GM23248 (cell line): ENCODE measurements at places on chromosomes 6 and 20.

DNA sequence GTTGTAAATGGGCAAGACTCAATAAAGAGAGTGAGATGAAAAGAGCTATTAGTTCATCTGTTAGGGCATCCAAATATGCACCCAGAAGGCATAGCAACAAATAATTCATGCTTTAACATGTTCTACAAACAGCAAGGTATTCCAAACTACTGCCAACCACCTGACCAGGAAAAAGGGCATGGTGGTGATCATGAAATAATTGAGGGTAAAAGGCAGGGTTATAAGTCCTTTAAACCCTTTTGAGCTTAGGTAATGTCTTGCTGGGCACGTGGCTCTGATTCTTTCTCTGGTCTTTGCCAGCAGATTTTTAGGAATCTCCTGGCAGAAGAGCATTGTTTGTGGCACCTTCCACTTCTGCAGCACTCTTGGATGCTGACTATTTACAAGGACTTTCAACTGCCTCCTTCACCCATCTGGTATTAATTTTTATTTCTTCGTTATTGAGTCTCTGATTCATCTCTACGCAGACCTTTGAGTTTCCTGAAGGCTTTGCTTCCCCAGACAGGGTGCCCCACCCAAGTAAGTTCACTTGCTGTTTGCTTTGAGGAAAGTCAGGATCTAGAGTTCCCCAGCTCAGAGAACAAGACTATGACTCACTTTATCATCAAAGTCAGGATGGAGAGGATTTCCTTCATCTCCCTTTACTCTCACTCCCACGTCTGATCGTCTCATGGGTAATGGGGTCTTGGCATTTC, 83.4 kb upstream of the NEDD9 start:
- DNase-seq, result peak; percentile 98

GRCh38 chr20:24465159-24465558, 4.3 kb upstream of the SYNDIG1 start:
- no peak for DNase-seq

- DNase-seq, result no peak
Observed at GRCh38 chr6:40112350-40112749, 178.1 kb upstream of the MOCS1 start.

GRCh38 chr6:86728976-86729375, 208.4 kb upstream of the HTR1E start:
- DNase-seq, result no peak

- DNase-seq, result no peak
Observed at GRCh38 chr6:132872923-132873322, 58.6 kb downstream of the RPS12 start.

DNA sequence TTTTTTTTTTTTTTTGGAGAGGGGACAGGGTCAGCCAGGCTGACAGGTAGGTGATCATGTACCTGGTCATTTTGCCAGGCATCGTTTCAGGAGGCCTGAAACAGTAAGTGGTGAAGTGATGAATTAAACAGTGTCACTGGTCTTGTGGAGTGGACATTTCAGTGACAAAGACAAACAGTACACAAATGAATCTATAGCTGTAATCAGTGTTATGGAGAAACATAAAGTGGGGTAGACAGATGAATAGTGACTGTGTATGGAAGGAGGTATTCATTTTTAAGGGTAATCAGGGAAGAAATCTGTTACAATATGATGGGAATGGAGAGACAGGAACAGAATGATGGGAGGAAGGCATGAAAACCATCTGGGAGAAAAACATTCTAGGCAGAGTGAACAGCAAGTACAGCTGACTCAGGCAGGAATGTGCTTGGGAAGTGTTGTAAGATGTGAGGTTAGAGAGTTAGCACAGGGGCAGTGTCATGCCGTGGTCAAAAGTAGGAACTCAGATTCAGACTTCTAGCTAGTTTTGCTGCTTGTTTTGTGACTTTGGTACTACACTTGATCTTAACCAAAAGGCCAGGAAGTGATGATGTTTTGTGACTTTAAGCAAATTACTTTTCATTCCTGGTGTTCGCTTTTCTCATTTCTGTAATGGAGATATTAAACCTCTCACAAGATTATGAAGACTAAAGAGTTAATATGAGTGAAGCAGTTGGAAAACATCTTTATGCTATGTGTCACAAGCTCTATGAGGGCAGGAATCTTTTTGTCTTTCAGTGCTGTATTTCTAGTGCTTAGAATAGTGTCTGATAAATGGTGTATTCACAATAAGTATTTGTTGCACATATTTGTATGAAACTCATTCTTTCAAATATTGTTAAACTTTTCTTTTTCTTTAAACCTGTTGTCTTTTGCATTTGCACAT, 43.4 kb downstream of the QKI start:
- DNase-seq, result peak; percentile 95

- DNase-seq, result no peak
Observed at GRCh38 chr6:154522576-154522975, 12.1 kb upstream of the CNKSR3 start.

GRCh38 chr6:33578164-33578563, 1.9 kb downstream of the BAK1 start:
- no peak for DNase-seq
